ENCODE measurements at places on chromosomes 11 and 22.

GRCh38 chr22:43883012-43883661 lies 8.7 kb downstream of the PNPLA5 start:
- DNase-seq, result peak; percentile 33

GRCh38 chr11:64629796-64630562 lies 39.0 kb downstream of the SLC22A12 start:
- no peak for DNase-seq

DNA sequence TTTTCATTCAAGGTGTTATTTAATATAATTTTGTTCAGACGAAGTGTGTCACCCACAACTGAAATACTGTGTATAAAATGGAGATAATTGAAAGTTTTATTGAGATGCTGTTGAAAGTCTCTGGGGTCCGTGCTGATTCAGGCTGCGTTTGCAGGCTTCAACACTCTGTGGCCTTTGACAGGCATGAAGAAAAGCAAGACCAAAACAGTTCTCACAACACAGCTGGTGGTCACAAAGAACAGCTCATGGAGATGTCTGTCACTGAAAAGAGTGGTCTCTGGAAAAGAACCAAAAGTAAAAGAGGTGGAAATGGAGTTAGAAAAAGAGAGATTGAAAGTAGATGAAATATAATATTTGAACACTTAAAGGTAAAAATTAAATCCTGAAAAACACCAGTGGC lies 9.8 kb upstream of the MPPED2 start:
- DNase-seq, result no peak

GRCh38 chr22:33572086-33572485 lies 348.2 kb downstream of the LARGE1 start:
- DNase-seq, result no peak

GRCh38 chr11:8566613-8567210 lies 27.3 kb downstream of the STK33 start:
- no peak for DNase-seq

DNA sequence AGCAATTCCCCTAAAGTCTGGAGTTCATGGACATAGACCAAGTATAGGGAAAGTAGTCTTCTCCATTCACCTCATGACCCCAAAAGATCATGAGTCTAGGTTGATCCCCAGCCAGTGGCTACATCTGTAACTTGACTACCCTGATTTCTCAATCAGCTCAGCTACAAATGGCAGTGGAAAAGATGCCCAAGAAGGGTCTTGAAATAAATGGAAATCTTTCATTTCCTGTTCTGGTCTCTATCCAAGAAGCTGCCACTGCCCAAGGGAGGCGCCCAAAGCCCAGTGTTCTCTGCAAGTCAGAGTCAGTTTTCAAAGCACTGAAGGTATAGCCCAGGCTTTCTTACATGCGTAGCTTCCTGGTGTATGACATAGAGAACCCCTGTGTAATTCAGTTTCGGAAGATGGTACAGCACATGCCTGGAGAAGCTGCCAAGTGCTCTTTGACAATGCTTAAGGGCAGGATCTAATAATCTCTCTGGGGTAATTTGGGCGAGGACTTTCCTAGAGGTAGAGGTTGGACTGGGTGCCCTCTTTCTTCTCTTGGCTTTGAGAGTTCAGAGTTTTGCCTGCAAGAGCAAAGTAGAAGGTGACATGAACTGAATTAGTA lies 101.1 kb downstream of the ADAMTS15 start:
- no peak for DNase-seq

DNA sequence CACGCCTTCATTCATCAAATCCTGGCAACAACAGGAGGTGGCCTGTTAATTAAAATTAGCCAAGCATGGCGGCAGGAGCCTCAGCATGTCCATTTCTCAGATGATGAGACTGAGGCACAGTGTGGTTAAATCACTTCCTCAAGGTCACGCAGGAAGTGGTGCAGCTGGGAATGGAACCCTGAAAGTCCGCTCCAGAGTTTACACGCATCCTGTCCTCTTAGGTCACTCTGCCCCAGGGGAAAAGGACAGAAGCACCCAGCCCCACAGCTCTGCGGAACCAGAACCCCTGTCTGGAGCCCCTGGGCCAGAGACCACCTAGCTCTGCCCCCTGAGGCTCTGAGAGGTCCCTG lies 19.6 kb downstream of the RPL3 start:
- DNase-seq, result no peak

GRCh38 chr11:127218275-127218608 lies 217.7 kb upstream of the KIRREL3 start:
- DNase-seq, result no peak

- DNase-seq, result no peak
These were observed 3.7 kb downstream of the PTS start for GRCh38 chr11:112229746-112230433.

GRCh38 chr11:69746752-69747742 lies 28.1 kb downstream of the FGF4 start:
- DNase-seq, result no peak

- DNase-seq, result no peak
These were observed 262.2 kb upstream of the UBASH3B start for GRCh38 chr11:122393209-122393860.

DNA sequence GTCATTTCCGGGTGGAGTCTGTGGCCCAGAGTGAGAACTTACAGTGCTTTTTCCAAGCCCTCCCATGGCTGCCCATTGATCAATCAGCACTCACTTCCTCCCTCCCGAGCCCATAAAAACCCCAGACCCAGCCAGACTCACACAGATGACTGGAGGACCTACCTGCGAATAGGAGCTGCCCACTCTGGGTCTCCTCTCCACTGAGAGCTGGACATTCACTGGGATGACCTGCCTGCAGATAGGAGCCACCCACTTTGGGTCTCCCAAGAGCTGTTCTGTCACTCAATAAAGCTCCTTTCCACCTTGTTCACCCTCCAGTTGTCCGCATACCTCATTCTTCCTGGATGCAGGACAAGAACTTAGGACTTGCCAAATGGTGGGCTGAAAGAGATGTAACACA lies 56.0 kb upstream of the B3GNT6 start:
- no peak for DNase-seq

DNA sequence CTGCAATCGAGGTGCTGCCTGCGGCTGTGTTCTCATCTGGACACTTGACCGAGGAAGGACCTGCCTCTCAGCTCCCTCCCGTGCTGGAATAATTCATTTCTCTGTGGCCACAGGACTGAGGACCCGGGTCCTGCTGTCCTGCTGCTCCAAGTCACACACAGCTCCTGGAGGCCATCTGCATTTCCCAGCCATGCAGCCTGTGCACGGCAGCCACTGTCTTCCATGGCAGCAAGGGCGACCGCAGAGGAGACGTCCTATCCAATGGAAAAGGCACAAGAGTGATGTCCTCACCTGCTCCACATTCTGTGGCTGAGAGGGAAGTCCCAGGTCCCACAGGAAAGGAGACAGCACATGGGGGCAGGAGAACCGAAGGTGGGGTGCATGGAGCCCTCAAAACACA lies 495.8 kb downstream of the BRD1 start:
- DNase-seq, result no peak

DNA sequence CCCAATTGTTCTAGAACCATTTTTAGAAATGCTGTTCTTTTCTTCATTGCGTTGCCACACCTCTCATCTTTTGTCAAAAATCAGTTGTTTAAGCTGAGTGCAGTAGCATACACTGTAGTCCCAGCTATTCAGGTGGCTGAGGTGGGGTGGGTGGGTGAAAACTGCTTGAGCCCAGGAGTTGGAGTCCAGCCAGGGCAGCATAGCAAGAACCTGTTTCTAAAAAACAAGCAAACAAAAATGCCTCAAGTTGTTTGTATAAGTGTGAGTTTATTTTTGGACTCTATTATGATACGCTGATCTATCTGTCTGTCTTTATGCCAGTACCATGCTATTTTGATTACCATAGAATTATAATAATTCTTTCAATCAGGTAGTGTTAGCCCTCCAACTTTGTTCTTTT lies 62.5 kb upstream of the RRM1 start:
- DNase-seq, result no peak

- no peak for DNase-seq
These were observed 714 bp downstream of the TRIM29 start for GRCh38 chr11:120137187-120137610.

DNA sequence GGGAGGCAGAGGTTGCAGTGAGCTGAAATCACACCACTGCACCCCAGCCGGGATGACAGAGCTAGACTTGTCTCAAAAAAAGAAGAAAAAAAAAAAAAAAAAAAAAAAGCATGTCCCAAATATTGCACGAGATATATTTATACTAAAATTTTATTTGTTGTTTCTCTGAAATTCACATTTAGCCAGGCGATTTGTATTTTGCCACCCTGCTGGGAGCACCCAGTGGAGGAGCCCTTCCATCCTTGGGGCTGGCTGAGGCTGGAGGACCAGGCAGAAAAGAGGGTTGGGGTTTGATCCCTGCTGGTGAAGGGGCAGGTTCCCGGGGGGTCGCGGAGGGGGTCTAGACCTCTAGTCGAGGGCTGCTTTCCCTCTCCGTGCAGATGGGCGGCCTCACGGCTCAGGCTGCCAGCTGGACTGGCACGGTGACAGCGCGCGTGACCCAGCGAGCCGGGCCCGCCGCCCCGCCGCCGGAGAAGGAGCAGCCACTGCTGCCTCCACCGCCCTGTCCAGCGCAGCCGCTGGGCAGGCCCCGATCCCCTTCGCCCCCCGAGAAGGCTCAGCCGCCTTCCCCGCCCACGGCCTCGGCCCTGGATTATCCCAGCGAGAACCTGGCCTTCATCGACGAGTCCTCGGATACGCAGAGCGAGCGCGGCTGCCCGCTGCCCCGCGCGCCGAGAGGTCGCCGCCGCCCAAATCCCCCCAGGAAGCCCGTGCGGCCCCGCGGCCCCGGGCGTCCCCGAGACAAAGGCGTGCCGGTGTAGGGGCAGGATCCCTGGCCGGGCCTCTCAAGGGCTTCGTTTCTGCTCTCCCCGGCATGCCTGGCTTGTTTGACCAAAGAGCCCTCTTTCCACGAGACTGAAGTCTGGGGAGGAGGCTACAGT lies 952 bp upstream of the CATSPERZ start:
- no peak for DNase-seq

GRCh38 chr11:120706257-120706656 lies 194.7 kb downstream of the GRIK4 start:
- DNase-seq, result no peak

- no peak for DNase-seq
These were observed 22.5 kb downstream of the TMPRSS13 start for GRCh38 chr11:117906710-117907109.

- DNase-seq, result no peak
These were observed 108.6 kb downstream of the SYN3 start for GRCh38 chr22:32949391-32950173.

- no peak for DNase-seq
These were observed 157.7 kb upstream of the NECTIN1 start for GRCh38 chr11:119886667-119887230.

GRCh38 chr22:37610480-37611129 lies 2.0 kb downstream of the GGA1 start:
- no peak for DNase-seq

- DNase-seq, result no peak
These were observed 145.7 kb upstream of the ALDH3B2 start for GRCh38 chr11:67820081-67820480.

- no peak for DNase-seq
These were observed 117.3 kb downstream of the CD44 start for GRCh38 chr11:35256296-35256695.

DNA sequence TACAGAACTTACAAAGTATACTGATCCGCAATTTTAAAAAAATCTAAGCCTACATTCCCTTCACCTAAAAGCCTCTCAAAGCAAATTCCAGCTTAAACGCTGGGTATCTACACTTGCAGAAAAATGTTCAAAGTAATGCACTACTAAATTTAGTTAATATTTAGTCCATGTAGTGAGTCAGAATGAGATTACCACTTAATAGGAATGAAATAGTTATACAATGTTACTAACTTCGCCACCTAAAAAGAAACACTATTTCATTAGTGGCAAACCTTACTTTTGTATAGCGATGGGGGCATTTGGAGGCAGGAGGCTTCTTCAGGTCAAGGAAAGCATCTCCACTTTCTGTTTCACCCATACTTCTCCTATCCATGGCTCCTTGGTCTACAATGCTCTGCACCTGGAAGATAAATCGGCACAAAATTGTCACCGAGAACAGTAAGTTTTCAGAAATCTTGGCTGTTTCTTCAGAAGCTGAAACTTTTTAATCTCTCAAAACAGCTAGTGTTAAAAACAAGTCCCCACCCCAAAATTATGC lies 1.2 kb downstream of the EIF4ENIF1 start:
- DNase-seq, result no peak

GRCh38 chr22:50481440-50482106 lies at the start of gene ADM2:
TSS of gene ADM2 (plus strand) at chr22:50481543. CDS start at chr22:50481848, 305 bp downstream.
- DNase-seq, result peak; percentile 54

- DNase-seq, result no peak
These were observed 132.5 kb downstream of the CACNA1I start for GRCh38 chr22:39703091-39703490.

- no peak for DNase-seq
These were observed 409.2 kb upstream of the LRRC4C start for GRCh38 chr11:41868606-41869005.

DNA sequence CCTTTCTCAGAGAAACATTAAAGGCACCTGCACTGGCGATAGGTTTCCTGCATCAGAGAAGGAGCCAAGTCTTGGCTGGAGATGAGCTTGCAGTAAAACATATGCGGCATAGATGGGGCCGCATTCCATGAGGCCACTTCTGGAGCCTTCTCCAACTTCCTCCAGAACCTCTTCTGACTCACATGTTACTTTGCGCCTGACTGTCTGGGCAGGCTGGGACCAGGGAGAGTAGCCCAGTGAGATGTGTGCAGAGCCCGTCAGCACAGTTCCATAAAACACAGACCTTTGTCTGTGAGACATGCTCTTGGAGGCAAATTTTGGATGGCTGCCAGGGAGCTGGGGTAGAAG lies 55.4 kb upstream of the BID start:
- no peak for DNase-seq

GRCh38 chr11:112172362-112172994 lies 2.8 kb upstream of the BCO2 start:
- no peak for DNase-seq

GRCh38 chr22:30188911-30189310 lies 57.6 kb downstream of the LIF start:
- no peak for DNase-seq

DNA sequence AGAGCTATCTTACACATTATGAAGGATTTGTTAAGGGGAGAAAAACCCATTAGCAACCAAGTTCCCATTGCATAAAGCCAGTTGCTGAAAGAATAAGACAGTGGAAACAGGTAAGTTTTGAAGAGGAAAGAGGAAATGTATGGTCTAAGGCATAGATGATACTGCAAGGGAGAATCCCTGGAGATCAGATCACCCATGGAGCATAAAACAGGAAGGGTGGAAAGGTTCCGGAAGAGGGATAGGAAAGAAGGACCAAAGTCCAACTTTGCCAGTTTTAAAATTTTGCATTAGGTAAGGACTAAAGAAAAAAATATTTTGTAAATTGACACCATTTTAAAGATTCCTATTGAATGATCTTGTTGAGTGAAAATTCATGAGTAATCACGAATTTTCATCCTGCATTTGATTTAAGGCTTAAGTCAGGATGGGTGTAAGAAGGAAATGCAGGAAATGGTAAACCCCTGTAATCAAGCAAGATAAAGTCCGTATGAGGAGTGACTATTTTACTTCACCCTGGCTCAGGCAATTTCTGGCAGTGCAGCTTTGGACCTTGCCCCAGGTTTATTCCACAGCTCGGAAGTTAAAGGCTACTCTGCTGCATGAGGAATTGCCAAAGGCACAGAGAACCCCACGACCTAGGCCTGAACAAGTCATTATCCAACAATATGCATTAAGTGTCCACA lies 70.9 kb downstream of the CCDC34 start:
- DNase-seq, result no peak

GRCh38 chr11:47109051-47109726 lies 67.5 kb downstream of the ARFGAP2 start:
- no peak for DNase-seq
